GM23338 (cell line): ENCODE measurements at places on chromosomes 6 and 20. TPM values are rescaled to one million over a fixed set of nuclear protein-coding genes. Genes with fewer than 3 reads are reported as not detected.

Gene KCNQ5
- 0.87 and 2.3 TPM in 2 replicates for total RNA-seq

Gene C20orf202
- not detected in 2 replicates for total RNA-seq

Gene SLCO4A1
- total RNA-seq: 38.3 and 41.6 TPM in 2 replicates

Gene COL19A1
- total RNA-seq: not detected in 2 replicates

Gene RGS17
- total RNA-seq: 8.3 and 12.1 TPM in 2 replicates

Gene PPIL6
- 1.5 and 1.7 TPM in 2 replicates for total RNA-seq

Gene LAMP5
- total RNA-seq: 0.21 and 0.62 TPM in 2 replicates

Gene TRIM40
- total RNA-seq: not detected in 2 replicates

Gene PBOV1
- not detected in 2 replicates for total RNA-seq

Gene GJA10
- not detected in 2 replicates for total RNA-seq

Gene ARMC2
- total RNA-seq: 2.7 and 4.0 TPM in 2 replicates

Gene TSPO2
- not detected in 2 replicates for total RNA-seq

Gene PTK6
- total RNA-seq: 0.28 TPM in 1 of 2 replicates, not detected in the other

Gene PERP
- 20.1 and 23.7 TPM in 2 replicates for total RNA-seq

Gene GRM4
- total RNA-seq: 24.4 and 30.6 TPM in 2 replicates

Gene CLDN20
- not detected in 2 replicates for total RNA-seq

Gene BMP2
- total RNA-seq: 1.0 and 1.5 TPM in 2 replicates

Gene BTN1A1
- 0.38 and 0.50 TPM in 2 replicates for total RNA-seq

Gene BMP7
- 16.6 and 22.8 TPM in 2 replicates for total RNA-seq

Gene IFT52
- total RNA-seq: 26.8 and 30.4 TPM in 2 replicates

Gene RBPJL
- total RNA-seq: 0.66 and 1.4 TPM in 2 replicates

Gene SLPI
- not detected in 2 replicates for total RNA-seq

Gene FOXF2
- not detected in 2 replicates for total RNA-seq

Gene ZNF335
- total RNA-seq: 18.6 and 24.2 TPM in 2 replicates

Gene CALHM6
- total RNA-seq: 0.27 and 1.6 TPM in 2 replicates

Gene TUBB2A
- 376 and 407 TPM in 2 replicates for total RNA-seq

Gene ZC3H12D
- total RNA-seq: 0.04 and 0.07 TPM in 2 replicates

Gene TNFRSF6B
- total RNA-seq: 0.28 and 3.8 TPM in 2 replicates

Gene PPP1R3G
- total RNA-seq: 0.24 and 0.31 TPM in 2 replicates

Gene TMC2
- 0.12 TPM in 1 of 2 replicates, not detected in the other for total RNA-seq

Gene SLC22A2
- total RNA-seq: 0.35 and 1.1 TPM in 2 replicates

Gene EDN1
- total RNA-seq: 0.58 and 0.80 TPM in 2 replicates

Gene ASIP
- not detected in 2 replicates for total RNA-seq
